Caco-2 (cell line): ENCODE measurements at places on chromosomes 12 and 14. TPM values are rescaled to one million over a fixed set of nuclear protein-coding genes. Genes with fewer than 3 reads are reported as not detected.

- no peaks in the 10 kb centered on the region for H3K27me3 ChIP-seq
- H3K36me3 ChIP-seq, result no peaks in the 10 kb centered on the region
- DNase-seq, result no peak
- no peak overlapping the region for H3K27ac ChIP-seq
- no peaks in the 10 kb centered on the region for H3K4me1 ChIP-seq
These were observed 874.9 kb downstream of the NRXN3 start for GRCh38 chr14:79044894-79045624.

- no peaks in the 10 kb centered on the region for H3K36me3 ChIP-seq
- no peaks in the 10 kb centered on the region for H3K4me1 ChIP-seq
- no peaks in the 10 kb centered on the region for H3K27me3 ChIP-seq
- no peak overlapping the region for H3K4me3 ChIP-seq
These were observed 1375.2 kb upstream of the TMEM132C start for GRCh38 chr12:126891789-126892188.

GRCh38 chr14:104240434-104241157 lies 102.2 kb downstream of the KIF26A start:
- DNase-seq, result no peak
- H3K27me3 ChIP-seq, result no peaks in the 10 kb centered on the region
- H3K4me1 ChIP-seq, result no peaks in the 10 kb centered on the region
- no peak overlapping the region for H3K27ac ChIP-seq

The EML5 gene
- total RNA-seq, result 0.11 and 0.28 TPM in 2 replicates

The UNC79 gene
- total RNA-seq, result 0.07 and 0.14 TPM in 2 replicates

The ESPL1 gene
- 32.3 and 34.9 TPM in 2 replicates for total RNA-seq
